ENCODE measurements at places on chromosomes 2 and 18.
A peak's percentile ranks its signal among the peaks of the same experiment; 100 is the strongest.

DNA sequence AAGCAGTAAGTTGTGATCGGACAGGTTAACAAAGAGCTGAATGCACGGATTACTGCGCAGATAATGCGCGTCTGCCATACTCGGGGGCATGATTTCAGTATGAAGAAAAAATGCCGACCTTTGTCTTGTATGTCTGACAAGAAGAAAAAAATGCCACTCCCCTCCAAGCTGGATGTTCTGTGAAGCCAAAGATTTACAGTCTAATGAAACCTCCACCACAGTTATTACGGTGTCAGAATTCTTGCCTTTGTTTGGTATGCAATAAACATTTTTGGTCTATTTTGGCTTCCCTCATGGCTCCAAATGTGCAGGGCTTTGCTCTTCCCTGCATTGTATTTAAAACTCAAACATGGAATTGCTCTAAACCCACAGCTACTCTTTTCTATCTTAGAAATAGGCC is 72.2 kb upstream of the THUMPD2 start:
- peak; percentile 50 for DNase-seq

DNA sequence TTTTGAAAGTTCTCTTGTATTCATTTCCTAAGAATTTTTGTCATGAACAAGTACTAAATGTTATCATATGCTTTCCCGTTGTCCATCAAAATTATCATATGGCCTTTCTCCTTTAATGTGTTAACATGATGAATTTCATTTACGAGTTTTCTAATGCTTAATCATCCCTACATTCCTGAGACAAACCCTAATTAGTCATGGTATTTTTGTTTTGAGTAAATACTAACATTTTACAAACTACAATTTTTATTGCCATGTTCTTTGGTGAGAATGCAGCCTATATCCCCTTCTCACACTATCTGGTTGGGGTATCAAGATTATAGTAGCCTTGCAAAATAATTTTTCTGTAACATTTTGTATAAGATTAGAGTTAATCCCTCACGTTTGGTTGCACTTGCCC is 14.5 kb downstream of the SMAD2 start:
- no peak for DNase-seq

GRCh38 chr2:100145893-100146656 is 3.7 kb upstream of the AFF3 start:
- DNase-seq = peak; percentile 8

GRCh38 chr2:68909793-68910674 is 38.8 kb upstream of the BMP10 start:
- peak; percentile 91 for DNase-seq

DNA sequence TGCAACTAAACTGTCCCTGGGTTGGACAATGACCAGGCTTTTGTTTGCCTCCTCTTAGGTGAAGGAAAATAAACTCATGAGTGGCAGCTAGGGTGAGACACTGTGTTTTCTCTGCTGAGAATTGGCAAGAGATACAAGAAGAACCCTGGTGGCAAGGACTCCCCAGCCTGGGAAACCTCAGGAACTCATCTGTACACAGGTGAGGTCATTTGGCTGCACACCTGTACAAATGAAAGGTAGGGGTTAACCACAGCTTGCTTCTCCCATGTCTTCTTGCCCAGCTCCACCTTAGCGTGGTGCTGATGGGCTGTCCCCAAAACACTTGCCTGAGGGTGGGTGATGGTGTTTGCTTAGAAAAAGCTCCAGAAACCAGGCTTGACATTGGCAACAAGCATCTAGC is 97.2 kb upstream of the FAM136A start:
- DNase-seq = no peak

- DNase-seq = no peak
Measured at GRCh38 chr2:234273887-234274584, 222.8 kb downstream of the ARL4C start.

GRCh38 chr2:228654707-228655106 is 473.2 kb upstream of the SPHKAP start:
- no peak for DNase-seq

- DNase-seq = peak; percentile 55
Measured at GRCh38 chr2:136932700-136933099, 167.4 kb downstream of the THSD7B start.

- DNase-seq = no peak
Measured at GRCh38 chr2:217215877-217216276, 356.0 kb upstream of the TNP1 start.

DNA sequence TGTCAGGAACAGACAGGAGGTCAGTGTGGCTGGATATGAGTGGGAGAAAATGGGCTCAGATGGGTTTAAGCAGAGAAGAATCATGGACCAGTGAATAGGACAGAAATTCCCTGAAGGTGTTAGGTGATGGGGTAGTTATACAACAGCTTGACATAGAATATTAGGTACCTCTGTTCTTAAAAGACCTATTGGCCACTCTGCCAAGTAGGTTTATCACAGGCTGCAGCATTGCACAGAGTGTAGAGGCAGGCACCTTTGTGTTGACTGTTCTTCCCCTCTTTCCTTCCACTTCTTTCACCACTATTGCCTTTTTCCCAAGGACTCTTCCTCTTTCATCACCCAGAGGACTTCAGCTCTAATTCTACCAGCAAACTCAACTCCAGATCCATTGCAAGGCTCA is 274.4 kb downstream of the CDCA7 start:
- no peak for DNase-seq

- peak; percentile 39 for DNase-seq
Measured at GRCh38 chr2:112181571-112182290, 43.5 kb downstream of the FBLN7 start.

DNA sequence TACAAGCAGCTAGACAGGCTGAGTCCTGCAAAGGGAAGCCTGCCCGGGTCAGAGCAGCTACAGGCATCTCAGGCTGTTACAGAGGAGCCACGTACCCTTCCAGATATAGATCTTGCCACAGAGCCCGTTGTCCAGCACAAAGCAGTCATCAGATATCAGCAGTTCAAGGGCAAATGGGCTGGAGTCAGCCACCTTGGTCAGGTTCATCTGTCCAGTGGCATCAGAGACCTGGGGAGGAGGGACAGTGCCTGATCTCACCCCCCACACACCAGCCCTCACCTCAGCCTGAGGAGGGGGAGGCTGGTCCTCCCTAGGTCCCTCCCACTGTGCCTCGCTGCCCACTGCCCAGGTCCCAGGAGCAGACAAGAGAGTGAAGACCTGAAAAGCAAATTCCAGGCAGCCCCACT is 12.2 kb downstream of the CAPG start:
- DNase-seq = no peak

- no peak for DNase-seq
Measured at GRCh38 chr2:107405261-107405660, 421.4 kb upstream of the RGPD4 start.

DNA sequence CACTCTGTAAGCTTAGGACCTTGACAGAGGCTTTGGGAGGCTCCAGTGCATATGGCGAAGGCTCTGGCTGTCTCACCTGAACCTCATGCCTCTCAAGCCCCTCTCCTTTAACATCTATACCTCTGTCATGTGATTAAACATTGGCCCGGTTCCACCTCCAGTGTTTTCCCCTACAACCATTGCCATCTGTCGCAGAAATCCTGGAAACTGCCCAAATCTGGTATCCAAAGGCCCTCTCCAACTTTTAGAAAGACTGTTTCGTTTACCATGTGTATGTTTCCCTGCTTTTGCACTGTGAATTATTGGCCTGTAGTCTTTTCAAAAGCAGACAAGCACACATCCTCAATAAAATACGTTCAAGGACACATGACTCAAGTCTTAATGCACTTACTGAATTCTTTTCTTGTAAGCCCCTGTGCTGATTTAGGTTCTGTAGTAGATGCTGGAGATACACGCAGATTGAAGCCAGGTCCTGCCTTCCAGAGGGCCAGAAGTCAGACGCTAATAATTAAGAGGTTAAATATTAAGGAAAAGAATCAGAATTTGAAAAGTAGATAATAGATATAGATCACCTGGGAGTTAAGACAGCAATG is 386.4 kb upstream of the SLC14A2 start:
- DNase-seq = no peak

DNA sequence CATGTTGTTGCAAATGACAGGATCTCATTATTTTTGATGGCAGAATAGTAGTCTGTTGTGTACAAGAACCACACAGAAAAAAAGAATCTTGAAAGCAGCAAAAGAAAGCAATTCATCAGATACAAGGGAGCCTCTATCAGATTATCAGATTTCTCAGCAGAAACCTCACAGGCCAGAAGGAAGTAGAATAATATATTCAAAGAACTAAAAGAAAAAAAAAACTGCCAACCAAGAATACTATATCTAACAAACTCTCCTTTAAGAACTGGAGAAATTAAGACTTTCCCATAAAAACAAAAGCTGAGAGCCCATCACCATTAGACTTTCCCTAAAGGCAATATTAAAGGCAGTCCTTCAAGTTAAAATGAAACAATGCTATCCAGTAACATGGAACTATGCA is 15.4 kb downstream of the SULT1C4 start:
- no peak for DNase-seq

- DNase-seq = no peak
Measured at GRCh38 chr2:239824866-239825704, 200.1 kb downstream of the NDUFA10 start.

- DNase-seq = peak; percentile 50
Measured at GRCh38 chr18:65788373-65788772, 37.6 kb downstream of the CDH7 start.

DNA sequence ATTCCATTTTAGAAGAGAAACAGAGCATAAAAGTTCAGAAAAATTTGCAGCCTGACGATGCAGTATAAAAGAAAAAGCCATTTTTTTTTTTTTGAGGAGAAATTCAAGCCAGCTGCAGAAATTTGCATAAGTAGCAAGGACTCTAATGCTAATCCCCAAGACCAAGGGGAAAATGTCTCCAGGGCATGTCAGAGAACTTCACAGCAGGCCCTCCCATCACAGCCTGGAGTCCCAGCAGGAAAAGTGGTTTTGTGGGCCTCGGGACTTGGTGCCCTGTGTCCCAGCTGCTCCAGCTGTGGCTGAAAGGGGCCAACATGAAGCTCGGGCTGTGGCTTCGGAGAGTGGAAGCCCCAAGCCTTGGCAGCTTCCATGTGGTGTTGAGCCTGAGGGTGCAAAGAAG is 325.3 kb upstream of the HNMT start:
- no peak for DNase-seq

GRCh38 chr18:50334546-50335152 is 40.2 kb upstream of the SKA1 start:
- DNase-seq = no peak

- no peak for DNase-seq
Measured at GRCh38 chr18:293536-293935, 25.7 kb upstream of the THOC1 start.

- DNase-seq = no peak
Measured at GRCh38 chr2:10478298-10478625, 30.1 kb upstream of the ODC1 start.

GRCh38 chr2:106184857-106185256 is 9.2 kb downstream of the UXS1 start:
- no peak for DNase-seq

GRCh38 chr18:66599190-66599589 is 4.7 kb downstream of the CDH19 start:
- no peak for DNase-seq

DNA sequence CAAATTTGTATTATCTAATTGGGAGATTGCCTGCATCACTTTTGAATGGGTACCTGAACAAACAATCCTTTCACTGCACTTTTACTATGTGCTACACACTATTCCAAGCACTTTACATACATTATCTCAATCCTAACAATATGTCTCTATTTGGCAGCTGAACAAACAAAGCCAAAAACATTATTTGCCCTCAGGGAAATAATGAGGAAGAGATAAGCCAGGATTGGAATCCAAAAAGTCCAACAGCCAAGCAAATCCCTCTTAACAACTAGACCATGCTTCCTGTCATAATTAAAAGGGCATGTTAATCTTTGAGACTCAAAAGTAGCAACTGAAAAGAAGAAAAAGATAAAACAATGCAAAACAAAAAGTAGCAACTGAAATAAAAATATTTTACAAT is 32.1 kb downstream of the RPRD1A start:
- peak; percentile 12 for DNase-seq

- no peak for DNase-seq
Measured at GRCh38 chr18:3472681-3473544, 22.9 kb downstream of the TGIF1 start.

DNA sequence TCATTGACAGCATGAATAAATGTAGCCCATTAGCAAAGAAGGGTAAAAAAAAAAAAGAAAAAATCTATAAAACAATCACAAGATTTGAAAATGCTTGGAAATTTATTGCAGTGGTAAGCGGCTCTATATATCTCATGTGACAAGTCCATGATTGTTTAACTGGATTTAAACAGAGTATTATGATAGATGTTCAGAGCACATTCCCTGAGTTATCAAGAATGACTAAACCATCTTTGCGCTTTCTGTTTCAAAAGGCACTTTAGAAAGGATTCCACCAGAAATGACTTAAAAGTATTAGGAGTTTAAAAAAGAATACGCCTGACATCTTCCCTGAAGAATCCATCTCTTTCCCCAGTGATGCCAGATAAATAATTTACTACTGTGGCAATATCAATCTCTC is 409.5 kb upstream of the UBE2E3 start:
- no peak for DNase-seq

- DNase-seq = no peak
Measured at GRCh38 chr2:134578316-134578715, 140.5 kb downstream of the TMEM163 start.

DNA sequence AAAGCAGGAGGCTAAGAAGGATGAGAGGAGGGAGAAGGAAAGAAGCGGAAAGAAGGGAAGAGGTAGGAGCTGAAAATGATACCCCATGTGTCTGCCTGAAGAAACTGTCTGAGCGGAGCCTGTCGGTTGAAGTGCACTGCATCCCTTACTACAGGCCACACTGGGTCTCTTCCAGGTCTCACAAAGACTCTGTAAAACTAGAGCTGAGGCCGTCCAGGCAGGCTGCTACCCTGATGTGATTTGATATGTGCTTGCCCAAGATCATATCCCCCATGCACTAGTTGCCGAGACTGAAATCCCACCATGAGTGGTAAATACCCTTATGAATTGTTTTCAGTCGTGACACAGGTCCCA is 134.4 kb downstream of the MAIP1 start:
- DNase-seq = no peak

Data from eye (tissue), 1 donor.